Femur (tissue), 1 donor: ENCODE measurements at places on chromosomes 13 and 19.

GRCh38 chr19:5893907-5894703 is 9.5 kb downstream of the NDUFA11 start:
- peak; percentile 63 for DNase-seq

- no peak for DNase-seq
Observed at GRCh38 chr13:94999871-95000270, 287.5 kb upstream of the SOX21 start.

- DNase-seq, result no peak
Observed at GRCh38 chr13:35995136-35995535, 136.0 kb downstream of the DCLK1 start.

- DNase-seq, result no peak
Observed at GRCh38 chr19:32373585-32374295, 28.3 kb downstream of the ZNF507 start.

DNA sequence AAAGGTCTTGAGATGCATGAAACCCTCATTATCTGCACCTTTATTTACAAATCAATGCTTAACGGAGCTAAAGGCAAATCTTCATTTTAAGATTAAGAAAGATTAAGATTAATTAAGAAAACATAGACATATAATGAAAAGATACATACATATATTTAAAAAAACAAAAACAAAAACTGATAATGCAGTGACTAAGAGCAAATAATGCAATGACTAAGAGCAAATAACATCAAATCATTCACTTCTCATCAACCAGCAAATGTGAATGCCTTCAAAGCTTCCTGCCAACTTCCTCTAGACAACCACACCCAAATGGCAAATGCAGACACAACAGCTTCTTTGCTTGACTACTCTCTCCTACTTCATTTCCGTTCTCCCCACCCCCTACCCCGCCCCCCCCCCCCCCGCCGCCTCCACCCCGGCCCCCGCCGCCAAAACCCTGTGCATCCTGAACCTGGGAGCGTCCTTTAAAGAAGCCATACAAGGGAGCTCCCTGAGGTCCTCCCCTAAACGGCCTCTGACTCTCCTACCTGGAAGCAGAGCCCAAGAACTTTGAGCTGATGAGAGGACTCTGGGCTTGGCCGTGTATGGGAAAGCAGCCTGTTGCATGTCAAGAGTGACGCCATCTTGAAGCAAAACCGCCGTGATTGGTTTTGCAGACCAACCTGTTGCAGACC is 24.5 kb downstream of the TEX101 start:
- no peak for DNase-seq

DNA sequence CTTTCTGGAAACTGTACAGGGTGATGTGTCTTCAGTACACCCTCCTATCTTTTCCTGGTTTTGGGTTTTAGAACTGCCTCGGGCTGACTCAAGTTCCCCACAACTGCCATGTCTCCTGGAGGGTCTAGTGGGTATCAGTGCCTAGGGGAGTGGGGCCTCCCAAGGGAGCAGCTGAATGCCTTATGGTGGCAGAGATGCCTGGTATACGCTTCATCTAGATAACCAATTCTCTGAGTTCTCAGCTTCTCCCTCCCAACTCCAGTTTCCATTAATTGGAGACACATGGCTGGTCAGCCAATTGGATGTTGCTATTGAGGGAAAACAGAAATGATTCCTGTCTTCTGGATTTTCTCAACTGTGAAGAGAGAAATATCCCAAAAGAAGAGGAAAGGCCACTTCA is 12.8 kb downstream of the ZNF439 start:
- no peak for DNase-seq

- DNase-seq, result no peak
Observed at GRCh38 chr19:16516381-16516780, 20.2 kb downstream of the C19orf44 start.

GRCh38 chr19:43700395-43701000 is 15.4 kb upstream of the IRGC start:
- DNase-seq, result peak; percentile 75

DNA sequence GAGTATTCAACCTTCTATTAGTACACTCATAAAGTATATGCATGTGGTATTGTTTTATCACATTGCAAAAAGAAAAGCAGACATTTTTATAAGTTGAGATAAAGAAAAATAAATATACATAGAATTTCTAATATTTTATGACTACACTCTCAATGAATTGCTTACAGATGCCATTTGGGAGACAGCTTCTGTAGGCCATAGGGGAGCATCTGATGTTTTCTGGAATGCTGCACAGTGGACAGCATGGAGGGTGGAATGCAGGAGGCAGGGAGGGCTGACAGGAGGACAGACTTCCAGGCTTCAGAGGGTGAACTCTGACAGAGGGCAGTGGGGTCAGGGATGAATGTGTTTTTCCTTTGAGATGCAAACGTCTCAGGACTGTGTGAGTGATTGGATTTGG is 45.8 kb downstream of the MIPEP start:
- DNase-seq, result no peak

GRCh38 chr13:37136187-37136586 is 30.7 kb upstream of the CSNK1A1L start:
- no peak for DNase-seq

DNA sequence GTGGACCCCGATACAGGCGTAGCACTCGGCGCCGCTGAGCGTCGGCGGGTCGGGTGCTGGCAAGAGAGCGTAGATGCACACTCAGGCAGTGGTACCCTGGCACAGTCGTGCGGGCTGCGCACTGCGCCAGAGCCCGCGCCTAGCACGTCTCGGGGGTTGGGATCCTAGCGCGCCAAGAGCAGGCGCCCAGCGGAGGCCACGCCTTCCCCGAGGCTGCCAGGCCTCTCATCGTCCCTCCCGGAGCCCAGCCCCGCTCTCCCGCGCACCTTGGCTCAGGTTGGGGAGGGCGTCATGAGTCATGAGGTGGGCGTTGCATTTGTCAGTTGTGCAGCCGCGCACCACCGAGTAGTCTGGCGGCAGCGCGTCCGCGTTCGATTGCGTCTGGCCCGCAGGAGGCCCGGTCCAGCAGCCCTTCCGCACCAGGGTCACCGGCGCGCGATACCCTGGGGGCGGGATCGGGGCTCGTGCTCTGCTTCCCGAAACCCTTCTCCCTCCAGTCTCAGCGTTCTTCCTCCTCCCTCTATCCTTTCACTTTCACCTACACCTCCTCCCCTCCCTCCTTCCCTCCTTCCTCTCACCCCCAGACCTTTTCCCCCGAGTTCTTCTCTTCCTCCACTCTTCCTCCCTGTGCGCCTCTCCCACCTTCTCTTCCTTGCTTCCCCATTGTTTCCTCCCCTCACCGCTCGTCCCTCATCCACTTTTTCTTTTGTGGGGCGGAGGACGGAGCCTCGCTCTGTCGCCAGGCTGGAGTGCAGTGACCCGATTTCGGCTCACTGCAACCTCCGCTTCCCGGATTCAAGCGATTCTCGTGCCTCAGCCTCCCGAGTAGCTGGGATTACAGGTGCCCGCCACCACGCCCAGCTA is 3.5 kb downstream of the LYPD5 start:
- DNase-seq, result no peak
